GM12865 (cell line): ENCODE measurements at places on chromosomes 3 and 15.
A peak's percentile ranks its signal among the peaks of the same experiment; 100 is the strongest.

DNA sequence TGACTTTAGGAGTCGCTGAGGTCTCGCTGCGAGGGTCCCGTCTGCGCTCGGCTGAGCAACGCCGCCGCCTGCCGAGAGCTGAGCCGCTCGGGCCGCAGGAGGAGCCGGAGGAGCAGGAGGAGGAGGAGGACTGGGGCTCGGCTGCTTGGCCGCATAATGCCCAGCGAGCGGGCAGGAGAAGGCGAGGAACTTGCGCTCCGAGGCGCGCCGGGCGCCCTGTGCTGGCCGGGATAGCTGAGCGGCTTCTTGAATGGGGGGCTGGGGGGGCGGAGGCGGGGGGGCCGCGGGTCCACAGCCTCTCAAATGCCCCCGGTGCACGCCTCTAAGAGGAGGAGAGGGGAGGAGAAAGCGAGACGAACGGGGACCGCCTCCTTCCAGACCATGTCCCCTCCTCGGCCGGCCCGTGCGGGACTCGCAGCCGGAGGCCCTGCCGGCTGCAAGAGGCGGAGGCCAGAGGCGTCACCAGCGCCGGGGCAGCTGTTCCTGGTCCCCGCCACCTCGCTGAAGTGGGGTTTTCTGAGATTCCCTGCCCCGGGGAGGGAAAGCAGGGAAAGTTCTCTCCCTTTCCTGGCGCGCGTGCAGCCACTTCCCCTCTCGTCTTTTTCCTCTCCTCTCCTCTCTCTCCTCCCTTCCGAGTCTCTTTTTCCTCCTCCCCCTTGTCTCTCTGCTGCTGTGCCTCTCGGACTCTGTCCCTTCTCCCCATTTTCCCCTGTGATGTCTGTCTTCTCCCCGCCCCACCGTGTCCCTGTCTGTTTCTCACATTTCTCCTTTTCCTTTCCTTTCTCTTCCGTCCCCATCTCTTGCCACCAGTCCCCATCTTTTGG is at the start of gene ADAMTS9:
TSS of gene ADAMTS9 (minus strand) at position 220 of the 824 bp plus-strand sequence. CDS start 343 bp downstream, outside the sequence.
- no peak for DNase-seq

GRCh38 chr3:168220556-168220955 is 124.8 kb upstream of the GOLIM4 start:
- DNase-seq = no peak

GRCh38 chr15:79881254-79881653 is 15.6 kb downstream of the MTHFS start:
- DNase-seq = no peak

DNA sequence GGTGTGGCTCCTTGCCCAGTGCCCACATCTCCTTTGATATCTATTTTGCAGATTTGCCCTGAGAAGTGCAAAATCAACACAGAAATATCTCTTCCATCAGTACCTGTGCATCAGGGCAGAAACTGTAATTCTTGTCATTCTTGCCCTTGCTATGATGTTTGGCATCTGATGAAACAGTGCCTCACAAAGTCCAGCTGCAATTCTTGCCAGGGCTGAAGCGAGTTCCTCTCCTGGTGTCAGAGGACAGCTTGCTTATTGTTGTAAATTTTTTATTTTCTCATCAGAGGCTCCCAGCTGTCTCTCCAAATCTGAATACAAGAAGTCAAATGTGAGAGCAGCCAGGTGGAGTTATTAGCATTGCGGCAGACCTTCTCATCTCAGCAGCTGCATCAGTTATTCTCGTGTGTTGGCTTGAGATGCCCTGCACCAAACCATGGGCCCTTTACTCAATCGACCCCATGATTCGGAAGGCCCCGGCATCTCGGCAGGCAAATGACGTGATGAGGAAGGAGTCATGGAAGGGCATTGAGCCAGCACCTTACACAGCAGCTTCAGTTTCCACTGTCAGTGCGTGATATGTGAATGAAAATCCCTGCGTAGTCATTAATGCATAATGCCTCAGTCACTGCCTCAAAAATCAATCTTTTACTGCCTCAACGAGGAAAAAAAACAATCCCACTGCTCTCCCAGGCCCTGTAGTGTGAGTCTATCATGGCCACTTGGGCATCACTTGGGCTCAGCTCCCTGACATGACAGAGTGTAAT is 93.4 kb downstream of the CCNL1 start:
- no peak for DNase-seq

GRCh38 chr3:192413461-192413860 is 313.9 kb downstream of the FGF12 start:
- DNase-seq = no peak

DNA sequence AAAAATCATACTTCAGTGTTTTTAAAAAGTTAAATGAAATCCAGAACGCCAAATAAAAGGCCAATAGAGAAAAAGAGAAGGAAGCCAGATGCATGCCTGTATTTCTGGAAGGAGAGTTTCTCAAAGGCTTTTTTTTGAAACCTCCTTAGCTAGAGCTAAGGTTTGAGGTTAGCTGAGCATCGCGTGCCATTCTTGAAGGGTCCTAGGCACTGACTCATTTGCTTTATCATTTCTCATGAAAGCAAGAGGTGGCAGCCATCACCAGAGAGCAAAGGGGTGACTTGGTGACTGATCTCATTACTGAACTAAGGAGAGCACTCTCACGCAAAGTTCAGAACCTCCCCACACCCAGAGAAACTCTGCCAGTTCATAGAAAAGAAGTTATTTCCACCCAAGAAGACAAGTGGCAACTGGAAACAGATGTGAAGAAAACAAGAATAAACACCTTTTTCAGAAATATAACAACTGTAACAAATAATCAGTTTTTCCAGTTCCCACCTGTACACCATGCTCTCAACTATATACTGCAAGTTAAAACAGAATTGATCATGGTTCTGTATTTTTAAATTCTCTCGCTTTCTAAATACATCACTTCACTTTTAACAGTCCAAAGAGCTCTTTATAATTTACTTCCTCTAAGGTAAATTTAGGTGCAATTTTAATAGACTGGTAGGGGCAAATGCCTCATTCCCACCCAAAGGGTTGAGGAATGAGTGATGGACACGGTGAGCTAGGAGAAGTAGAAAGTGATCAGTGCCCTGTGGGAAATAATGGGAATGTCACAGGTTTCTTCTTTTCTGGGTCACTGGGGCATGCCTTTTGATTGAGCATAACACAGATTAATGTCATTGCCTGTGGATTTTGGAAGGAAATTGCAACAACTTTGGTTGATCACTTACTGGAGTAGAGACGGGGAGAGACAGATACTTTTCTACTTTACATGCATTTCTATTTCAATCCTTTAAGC is 24.7 kb downstream of the GPR15 start:
- peak; percentile 99 for DNase-seq

- DNase-seq = no peak
These were observed 183.8 kb upstream of the THBS1 start for GRCh38 chr15:39396979-39397615.

DNA sequence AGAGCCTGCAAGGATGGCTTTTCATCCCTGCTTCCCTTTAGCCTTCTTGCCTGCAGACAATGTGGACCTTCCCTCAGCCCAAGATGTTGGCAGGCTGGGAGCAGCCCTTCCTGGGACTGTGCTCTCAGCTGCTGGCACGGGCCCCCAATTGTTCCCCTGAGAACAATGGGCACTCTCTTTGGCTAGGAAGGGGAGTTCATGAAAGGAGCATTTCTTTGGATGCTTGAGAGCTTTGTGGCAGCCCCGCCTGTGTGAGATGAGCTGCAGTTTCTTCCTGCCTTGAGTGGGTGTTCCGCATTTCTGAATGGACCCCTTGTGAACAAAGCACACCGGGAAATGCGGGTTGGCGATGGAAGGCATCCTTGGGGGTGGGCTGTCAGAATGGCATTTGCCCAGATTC is 35.0 kb upstream of the BSN start:
- DNase-seq = no peak

DNA sequence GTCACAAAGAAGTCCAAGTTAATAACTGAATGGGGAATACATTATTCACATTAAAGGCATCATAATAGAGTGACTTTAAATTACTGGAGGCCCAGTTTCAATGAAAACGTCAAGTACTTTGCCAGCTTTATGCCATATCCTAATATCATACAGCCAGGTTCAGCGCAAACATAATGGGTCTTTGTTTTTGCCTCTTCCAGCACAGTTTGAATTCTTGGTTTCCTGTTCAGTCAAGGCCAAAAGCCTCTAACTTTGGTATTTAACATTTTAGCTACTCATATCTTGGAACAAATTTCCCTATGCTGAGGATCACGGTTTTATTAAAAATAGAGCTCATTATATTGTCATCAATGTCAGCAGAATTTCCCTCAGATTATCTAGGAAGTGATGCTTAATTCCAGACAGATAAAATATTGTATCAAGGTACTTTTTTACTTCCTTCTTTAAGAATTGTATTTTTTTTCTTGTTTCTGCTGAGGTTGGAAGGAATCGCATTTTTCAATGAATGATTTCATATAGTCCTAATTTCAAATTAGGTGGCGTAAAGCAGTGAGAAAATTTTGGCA is 269.2 kb downstream of the THRB start:
- DNase-seq = no peak

DNA sequence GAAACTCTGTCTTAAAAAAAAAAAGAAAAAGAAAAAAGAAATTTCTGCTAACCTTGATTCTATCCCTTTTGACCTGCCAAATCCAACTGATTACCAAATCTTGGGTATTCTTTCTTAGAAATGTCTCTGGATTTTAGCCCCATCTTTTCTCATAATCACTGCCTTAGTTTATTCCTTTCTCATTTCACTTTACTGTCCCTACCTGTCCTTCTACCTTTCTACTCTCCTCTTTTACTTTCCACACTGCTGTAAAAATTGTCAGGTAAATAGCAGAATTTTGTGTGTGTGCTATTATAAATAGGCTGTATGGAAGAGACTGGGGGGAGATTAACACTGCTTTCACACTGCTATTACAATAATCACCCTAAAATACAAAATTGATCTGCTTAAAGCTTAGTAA is 16.7 kb downstream of the PIK3CA start:
- no peak for DNase-seq

DNA sequence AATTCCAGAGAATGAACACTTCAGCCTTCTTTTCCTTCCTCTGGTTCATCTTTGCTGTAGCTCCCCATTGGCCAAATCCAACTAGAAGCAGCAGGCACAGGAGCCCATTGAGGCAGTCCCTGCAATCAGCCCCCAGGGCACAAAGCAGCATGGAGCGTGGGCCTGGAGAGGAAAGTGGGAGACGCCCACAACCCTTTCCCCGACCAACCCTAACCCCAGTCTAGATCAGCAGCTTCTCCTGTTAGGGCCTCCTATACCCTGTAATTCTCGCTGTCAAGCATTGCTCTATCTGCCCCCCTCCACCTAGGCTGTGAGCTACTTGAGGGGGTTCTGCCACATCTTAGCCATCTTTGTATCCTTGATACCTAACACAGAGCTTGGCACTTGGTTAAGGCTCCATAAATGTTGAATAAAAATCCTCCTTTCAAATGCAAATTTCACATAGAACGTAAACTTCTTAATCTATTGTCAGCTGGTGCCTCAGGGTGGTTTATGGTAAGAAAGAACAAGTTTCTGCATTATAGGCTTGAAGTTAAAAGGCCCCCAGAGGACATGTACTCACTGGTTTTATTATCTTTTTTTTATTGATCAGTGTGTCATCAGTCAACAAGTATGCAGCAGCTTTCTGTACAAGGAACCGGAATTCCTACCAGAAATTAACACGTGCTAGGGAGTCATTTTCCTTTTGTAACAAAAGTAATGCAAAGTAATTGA is 97.9 kb upstream of the PFN2 start:
- no peak for DNase-seq

DNA sequence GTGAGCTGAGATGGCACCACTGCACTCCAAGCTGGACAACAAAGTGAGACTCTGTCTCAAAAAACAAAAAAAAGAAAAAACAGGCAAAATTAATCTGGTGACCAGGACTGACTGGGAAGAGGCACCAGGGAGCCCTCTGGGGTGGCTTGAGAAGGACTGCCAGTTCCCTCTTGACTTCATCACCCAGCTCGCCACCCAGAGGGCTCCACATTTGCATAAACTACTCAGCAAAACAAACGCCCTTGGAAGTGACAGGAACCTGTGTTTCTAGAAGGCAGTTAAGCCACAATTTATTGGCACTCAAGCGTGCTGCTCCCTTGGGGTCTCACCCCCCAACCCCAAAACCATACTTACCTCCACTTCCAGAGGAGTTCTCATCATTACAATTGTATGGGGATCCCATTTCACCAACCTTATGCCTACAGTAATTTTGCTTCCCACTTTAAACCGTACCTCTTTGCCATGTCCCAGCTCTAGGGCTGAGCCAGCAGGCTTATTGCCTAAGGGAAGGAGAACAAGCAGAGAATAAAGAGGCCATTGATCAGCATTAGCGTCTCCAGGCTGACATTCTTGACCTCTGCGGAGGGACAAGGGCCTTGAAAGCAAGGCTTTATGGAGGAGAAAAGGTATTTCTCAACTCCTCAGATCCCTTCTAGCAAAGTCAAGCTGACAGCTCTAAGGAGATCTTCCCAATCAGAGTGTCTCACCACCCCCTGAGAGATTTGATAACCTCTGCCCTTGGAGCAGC is 357.4 kb downstream of the SHQ1 start:
- DNase-seq = peak; percentile 44

DNA sequence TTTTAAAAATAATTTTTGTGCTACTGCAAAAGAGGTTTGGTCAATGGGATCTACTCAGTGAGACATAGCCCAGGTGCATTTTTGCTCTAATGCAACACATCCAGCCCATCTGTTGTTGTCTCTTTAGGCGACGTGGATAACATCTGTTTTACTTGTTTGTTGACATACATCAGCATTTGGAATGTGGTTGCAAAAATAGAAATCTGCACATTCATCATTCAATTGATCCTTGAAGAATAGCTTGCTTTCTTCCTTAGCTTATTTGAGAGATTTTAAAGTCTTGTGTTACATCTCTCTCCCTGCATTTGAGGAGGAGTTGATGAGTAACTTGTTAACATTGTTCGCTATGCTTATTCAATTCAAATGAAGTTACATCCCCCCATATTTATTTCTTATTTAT is 1202.3 kb downstream of the NSUN3 start:
- DNase-seq = no peak

GRCh38 chr3:88712552-88712951 is 394.9 kb upstream of the EPHA3 start:
- DNase-seq = no peak
